ENCODE measurements at places on chromosomes 12 and 14.

DNA sequence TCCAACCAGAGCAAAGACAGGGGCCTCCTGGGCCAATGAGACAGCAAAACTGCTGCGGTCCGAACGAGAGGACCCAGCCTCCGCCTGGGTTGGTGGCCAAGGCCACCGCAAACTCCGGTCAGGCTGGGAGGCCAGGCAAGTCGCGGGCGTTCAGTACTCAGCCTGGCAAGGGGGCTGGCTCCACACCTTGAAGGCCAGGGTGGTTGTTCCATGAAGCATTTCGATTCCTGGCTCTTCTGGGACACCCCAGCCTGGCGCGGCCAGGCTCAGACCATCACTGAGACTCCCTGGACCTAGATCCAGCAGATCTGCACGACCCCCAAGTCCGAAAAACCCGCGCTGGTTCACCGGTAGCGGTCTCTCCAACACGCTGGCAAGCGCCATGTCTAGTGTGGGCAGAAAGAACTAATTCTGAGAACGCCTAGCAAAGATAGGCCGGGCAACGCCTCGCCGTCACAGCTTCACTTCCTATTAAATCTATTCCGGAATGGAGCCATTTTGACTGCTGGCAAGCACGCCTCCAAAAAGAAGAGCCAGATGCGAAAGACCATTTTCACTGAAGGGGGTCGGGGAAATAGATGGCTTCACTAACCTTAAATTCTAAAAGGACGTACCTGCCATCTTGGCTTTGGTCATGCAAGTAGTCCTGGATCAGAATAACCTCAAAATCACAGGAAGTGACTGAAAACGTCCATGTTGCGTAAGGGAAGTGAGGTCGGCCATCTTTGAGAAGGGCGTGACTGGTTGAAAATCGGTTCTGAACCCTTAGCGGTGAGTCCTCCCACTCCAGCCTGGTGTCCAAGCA is at the start of gene PSMB5:
TSS of gene PSMB5 (minus strand) at position 403 of the 805 bp plus-strand sequence. CDS start at position 384, 19 bp downstream.
- peak; percentile 98 for DNase-seq

DNA sequence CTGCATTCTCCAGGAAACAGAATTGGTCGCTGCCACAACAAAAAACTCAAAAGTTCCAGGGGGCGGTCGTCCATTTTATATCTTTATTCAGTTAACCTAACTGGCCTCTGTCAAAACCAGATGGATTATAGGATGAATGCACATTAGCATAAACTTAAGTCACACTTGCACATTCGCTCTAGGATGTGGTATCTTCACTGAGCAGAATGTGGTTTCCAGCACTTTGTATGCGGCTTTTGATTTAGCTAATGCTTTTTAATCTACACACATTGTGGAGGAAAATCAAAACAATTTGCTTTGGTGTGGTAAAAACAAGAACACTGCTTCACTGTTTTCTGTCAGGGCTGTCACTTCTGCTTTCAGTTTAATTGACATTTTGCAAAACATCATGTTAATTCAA is 4.5 kb downstream of the TAS2R50 start:
- DNase-seq = no peak

GRCh38 chr12:26429070-26429691 is 233.8 kb downstream of the SSPN start:
- no peak for DNase-seq

DNA sequence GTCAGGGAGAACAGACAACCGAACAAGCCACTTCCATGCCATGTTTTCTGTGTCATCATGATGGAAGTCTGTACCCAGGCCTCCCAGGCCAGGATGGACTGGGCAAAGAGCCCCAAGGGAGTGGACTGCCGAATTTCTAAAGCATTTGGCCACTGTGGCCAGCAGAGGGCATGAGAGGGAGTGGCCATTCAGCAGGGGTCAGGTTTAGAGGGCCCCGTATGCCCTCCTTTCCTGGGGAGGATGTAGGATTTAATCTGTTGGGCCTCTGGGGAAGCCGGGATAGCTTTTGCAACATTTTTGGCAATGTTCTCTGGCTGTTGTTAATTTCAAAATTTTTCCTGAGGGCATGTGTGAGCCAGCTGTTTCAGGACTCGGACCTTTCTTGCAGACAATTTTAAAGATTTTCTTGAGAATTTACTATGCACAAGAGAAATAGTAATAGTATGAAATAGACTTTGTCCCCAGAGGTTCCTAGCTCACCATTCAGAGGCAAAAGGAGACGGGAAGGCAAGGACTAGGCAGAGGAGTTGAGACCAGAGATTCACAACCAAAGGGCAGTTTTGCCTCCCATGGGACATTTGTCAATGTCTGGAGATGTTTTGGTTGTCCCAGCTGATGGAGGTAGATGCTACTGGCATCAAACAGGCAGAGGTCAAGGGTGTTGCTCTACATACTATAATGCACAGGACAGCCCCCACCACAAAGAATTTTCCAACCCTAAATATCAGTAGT is 18.0 kb downstream of the ACACB start:
- DNase-seq = peak; percentile 50

GRCh38 chr12:76085520-76085868 is 1.0 kb upstream of the NAP1L1 start:
- peak; percentile 63 for DNase-seq

DNA sequence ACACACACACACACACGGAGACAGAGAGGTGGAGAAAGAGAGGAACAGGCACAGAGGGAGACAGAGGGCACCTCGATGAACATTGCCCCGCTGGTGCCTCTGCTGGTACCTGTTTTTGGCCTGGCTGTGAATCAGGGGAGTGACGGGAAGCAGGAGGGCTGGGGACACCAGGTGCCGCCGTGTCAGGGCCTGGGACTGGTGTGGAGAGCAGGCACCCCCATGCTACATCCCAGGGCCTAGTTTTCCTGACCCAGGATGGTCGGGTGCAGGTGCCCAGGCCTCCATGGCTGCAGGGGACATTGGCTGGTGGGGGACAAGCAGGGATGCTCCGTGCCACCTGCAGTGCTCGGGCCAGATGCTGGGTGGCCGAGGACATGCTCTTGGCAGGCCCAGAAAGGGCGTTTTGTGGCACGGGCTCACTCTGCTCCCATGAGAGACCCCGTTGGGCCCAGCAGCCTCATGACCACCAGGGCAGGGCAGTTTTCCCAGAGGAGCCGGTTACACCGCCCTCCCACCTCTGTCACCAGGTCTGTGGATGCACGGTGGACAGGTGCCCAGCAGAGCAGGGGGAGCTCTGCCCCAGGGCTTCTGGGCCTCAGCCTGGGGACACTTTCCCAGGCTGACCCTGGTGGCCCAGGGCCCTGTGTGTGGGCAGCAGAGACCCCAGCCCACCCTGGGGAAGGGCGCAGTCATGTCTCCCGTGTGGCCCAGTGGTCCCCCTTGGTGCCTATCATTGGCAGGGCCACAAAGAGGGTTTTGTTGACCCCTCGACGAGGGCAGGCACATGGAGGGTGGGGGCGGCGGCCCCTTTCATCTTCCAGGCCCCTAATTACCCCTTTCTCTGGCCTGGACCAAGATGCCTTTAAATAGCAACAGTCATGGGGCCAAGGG is 207.5 kb upstream of the RTL1 start:
- no peak for DNase-seq

- DNase-seq = no peak
These were observed 36.3 kb upstream of the SLC2A13 start for GRCh38 chr12:40142001-40142744.

- no peak for DNase-seq
These were observed 10.9 kb downstream of the RTL1 start for GRCh38 chr14:100892496-100893227.

DNA sequence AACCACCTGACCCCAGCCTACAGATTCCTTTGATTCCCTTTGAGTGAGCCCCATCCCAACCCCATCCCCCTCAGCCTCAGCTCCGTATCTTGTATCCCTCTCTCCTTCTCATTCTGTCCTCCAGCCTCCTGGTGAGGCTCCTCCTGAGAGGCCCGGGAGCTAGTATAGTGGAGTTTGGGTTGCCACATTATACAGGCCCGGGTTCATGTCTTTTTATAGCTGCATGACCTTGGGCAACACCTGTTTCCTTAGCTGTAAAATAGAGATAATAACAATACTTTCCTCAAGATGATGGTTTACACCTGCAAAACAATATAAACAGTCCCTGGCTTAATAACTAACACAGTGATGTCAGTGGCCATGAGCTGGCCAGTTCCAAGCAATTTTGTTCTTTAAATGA is 89.8 kb downstream of the STAB2 start:
- DNase-seq = peak; percentile 6

DNA sequence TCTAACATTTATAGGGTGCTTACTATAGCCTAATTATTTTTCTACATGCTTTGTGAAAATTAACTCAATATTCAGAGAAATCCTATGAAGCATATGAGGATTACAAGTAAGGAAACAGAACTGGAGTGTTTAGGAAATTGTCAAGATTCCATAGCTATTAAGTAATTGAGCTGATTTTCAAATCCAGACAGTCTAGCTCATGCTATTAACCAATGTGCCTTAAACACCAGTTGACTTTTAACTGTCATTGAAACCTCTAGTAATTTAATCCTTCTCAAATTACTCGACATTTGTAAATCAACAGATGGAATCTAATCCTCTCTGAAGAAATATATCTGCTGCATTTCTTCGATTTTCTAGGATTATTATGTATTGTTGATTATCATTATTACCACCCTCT is 488.9 kb downstream of the MDGA2 start:
- no peak for DNase-seq

- no peak for DNase-seq
These were observed 162.0 kb downstream of the UNC79 start for GRCh38 chr14:93592786-93593185.

Measured in dermis blood vessel endothelial cell (primary cell).